ENCODE measurements at places on chromosomes 7 and 10.

GRCh38 chr10:95287281-95287680, 3.5 kb downstream of the PDLIM1 start:
- DNase-seq = no peak

- no peak for DNase-seq
Measured at GRCh38 chr7:30817371-30817767, 46.2 kb downstream of the MINDY4 start.

- DNase-seq = no peak
Measured at GRCh38 chr7:143147070-143147469, 15.2 kb downstream of the PIP start.

DNA sequence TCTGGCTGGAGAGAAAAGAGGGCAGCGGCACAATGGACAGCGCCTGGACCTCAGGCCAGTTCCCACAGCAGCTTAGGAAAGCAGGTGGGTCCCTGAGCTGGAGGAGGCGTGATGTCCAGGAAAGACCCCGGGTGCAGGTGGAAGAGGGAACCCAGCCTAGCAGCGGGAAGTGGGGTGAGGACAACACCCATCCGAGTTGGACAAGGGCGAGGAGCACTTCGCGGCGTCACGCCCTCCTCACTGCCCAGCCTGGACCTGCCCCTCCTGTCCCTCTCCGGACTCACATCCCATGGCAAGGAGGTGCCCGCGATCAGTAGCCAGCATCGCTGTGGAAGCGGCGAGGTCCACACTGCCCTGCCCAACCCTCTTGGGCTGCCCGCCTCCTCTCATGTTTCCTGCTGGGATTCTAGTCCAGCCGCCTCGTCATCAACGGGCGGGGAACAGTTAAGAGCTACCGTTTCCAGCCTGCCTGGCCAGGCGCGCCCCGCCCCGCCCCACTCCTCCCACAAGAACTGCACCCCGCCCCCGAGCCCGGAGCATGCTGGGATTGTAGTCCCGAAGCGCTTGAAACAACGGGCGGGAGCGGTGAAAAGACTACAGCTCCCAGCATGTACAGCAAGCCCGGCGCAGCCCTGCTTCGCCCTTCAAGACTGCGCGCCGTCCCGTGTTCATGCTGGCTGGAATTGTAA, 930.6 kb upstream of the ZNF722 start:
- DNase-seq = no peak

DNA sequence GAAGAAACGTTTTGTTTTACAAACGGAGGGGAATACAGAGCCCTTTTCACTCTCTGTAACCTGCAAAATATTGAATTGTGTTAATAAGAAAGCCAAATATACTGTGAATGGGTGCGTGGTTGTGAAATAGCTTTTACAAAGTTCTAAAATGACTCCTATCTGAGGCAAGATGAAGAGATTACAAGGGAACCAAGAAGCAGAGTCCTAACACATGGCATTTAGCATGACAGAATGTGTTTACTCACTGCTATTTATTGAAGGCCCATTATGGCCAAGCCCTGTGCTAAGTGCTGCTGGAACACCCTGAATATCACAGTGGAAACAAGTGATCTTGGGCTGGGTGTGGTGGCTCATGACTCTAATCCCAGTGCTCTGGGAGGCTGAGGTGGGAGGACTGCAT, 12.9 kb downstream of the JCAD start:
- DNase-seq = no peak

GRCh38 chr10:129767751-129768150, 196.3 kb downstream of the EBF3 start:
- no peak for DNase-seq

- no peak for DNase-seq
Measured at GRCh38 chr7:24578052-24578451, 4.8 kb downstream of the PALS2 start.

DNA sequence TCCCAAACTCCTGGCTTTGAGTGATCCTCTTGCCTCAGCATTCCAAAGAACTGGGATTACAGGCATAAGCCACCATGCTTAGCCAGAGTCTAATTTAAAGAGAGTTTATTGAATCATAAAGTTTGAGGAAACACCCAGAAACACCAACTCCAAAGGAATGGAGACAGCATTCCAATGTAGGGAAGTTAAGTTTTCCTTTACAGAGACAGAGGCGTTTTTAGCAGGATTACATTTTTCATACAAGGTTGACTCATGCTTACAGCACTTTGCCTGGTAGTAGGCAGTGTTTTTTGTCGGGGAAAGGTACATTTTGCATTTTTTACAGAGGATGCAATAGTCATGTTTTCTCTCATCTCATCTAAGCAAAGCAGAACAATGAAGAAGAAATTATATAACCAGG, 18.9 kb upstream of the OPN4 start:
- no peak for DNase-seq

DNA sequence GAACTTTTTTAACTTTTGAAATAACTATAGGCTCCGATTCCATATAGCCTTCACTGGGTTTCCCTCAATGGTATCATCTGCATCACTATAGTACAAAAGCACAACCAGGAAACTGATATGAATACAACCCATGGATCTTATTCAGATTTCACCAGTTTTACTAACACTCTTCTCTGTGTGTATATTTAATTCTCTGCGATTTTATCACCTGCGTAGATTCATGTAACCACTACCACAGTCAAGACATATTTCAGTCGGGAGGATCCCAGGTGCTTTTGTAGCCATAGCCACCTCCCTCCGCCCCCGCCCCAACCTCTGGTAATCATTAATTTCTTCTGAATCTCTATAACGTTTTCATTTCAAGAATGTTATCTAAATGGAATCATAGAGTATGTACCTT, 82.8 kb upstream of the C7orf33 start:
- no peak for DNase-seq

DNA sequence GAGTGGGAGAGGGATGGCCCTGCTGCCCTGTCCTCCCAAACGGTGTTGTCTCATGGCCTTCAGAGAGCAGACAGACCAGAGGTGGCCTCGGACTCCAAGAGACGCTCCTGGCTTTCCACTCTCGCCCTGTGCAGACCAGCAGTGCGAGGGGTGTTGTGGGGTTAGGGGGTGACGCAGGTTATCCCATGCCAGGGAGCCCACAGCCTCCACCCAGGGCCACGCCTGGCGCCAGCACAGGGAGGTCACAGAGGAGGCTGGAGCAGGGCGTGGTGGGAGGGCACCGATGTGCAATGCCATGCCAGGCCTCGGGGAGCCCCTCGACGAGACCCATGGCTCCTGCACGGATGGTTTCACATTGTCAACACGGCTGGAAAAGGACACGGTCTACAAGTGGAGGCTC, 52.1 kb downstream of the INPP5A start:
- no peak for DNase-seq

DNA sequence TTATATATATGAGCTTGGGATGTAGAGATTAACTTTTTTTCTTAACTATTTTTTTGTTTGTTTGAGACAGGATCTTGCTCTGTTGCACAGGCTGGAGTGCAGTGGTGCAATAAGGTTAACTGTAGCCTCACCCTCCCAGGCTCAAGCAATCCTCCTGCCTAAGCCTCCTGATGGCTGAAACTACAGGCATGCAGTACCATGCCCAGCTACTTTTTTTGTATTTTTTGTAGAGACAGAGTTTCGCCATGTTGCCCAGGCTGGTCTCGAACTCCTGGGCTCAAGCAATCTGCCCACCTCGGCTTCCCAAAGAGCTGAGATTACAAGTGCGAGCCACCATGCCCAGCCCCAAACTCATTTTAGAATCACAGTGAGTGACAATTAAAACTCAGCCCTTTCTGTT, 105.2 kb downstream of the CUBN start:
- no peak for DNase-seq

DNA sequence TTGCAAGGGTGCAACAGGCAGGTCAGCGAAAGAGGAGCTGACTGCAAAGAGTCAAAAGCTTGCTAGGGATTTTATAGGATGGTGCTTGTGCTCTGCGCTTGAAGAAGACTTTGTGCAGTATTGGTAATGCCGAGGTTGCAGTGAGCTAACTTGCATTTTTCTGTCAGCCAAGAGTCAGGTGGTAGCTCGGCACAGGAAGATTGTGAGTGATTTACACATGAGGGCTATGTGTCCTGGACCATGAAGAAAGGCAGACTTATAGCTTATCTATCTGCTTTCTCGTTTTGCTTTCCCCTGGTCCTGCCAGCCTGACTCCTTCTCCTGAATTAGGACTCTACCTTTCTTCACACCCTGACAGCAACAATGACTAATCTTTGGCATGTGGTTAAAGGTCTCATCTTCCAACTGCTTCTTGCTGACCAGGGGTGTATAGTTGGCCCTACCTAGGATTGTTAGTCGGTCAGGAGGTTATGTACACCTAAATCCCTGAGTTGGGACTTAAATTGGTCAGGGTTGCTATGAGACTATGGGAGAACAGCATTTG, 4.1 kb upstream of the SYPL1 start:
- DNase-seq = no peak

- DNase-seq = no peak
Measured at GRCh38 chr7:26370011-26370410, 78.3 kb downstream of the SNX10 start.

- no peak for DNase-seq
Measured at GRCh38 chr7:104859754-104860426, 154.1 kb upstream of the KMT2E start.

DNA sequence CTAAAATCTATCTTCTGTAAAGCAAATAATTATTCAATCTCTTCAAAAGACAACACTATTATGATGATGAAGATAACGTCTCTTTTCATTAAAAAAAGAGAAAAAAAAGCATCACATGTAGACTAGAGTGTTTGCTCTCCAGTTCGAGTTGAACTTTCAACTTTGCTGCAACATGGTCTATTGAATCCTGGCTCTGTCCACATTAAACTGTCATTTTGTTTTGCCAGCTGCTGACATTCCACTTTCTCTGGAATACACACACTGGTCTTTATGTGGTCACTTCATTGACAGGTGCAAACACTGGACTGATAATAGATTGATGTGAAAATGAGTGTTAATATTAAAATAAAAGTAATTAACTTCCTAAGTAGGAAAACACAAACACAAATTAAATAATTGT, 61.7 kb downstream of the PTF1A start:
- no peak for DNase-seq

GRCh38 chr10:75399461-75400162, 2.0 kb downstream of the ZNF503 start:
- DNase-seq = no peak

DNA sequence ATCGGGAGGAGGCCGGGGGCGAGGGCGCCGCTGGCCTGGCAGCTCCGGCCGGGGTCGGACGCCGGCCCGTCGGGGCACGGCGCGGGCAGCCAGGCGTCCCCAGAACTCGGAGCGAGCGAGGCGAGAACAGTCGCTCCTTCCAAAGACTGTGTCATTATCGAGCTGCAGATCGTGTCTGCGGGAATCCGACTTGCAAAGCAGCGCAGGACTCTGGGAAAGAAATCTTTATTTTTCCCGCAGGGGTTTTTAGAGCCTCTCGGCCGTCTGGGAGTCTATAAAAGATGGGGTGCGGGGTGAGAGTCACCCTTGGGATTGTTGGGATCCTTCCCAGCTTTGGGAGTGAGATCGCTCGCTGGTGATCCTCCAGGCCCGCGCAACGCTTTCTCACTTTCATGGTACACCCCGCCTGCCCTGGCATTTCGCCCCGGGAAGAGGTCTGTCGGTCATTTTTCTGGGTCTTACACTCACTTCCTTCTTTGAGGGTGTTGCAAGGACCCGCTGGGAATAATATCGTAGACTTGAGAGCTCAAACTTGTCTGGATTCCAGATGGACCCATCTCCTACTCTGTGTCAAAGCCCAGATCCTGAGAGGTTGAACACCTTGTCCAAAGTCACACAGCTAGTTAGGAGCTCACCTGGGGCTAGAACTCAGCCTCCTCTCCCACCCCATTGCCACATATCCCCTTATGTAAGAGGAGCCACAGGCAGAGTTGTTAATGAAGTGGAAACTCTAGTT, 1.0 kb downstream of the UBTD1 start:
- DNase-seq = no peak

Data from stimulated activated CD4-positive, alpha-beta T cell treated with anti-CD3 and anti-CD28 coated beads, Interleukin-1b, Interleukin-23, amount 100 ng/mL, for 1 hour (primary cell).